SJSA1 (cell line): ENCODE measurements at places on chromosomes 2 and 18.

DNA sequence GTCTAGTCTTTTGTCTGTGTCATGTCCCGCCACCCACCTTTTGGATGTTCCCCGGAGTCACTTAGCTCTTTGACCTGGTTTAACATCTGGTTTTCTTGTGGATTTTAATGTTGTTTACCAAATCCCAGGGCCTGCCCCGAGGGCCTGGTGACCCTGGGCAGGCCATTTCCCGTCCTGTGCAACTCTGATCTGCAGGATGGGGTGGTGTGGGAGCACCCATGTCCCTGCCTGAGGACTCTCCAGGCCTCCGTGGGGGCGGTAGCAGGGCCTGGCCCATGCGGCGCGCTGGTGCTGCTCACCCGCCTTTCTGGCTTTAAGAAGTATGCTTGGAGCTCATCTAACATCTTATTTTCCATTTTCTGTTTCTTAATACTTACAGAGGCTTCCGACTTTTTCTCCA lies 10.7 kb downstream of the RAMP1 start:
- no peaks in the 10 kb centered on the region for H3K27me3 ChIP-seq
- DNase-seq: no peak
- no peak overlapping the region for H3K4me3 ChIP-seq
- H3K36me3 ChIP-seq: no peaks in the 10 kb centered on the region
- peaks cover 39% of the 10 kb centered on the region for H3K4me1 ChIP-seq

DNA sequence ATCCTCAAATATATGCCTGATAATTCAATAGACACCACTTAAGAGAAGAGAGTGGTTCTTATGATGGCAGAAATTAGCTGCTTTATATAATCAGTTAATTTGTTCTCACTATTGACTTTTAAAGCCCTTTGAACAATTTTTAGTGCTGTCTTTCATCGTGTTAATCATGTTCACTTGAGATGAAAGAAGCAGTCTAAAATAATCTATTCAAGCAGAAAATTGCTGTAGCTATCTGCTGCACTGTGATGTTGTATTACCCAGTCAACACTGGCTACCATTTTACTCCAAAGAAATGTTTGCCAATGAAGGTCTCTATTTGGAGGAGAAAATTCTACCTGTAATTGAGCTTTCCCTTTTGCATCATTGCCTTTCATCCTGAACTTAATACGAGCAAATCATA lies 459.8 kb upstream of the FSIP2 start:
- DNase-seq: no peak
- H3K36me3 ChIP-seq: no peaks in the 10 kb centered on the region
- no peaks in the 10 kb centered on the region for H3K27me3 ChIP-seq
- no peak overlapping the region for H3K27ac ChIP-seq

- H3K4me3 ChIP-seq: no peak overlapping the region
- no peaks in the 10 kb centered on the region for H3K27me3 ChIP-seq
- H3K4me1 ChIP-seq: peaks cover 26% of the 10 kb centered on the region
- no peak for DNase-seq
- peaks cover 4% of the 10 kb centered on the region; the same call in 1 of the 2 replicates for H3K36me3 ChIP-seq
- H3K27ac ChIP-seq: no peak overlapping the region
Measured at GRCh38 chr2:127641846-127642507, 4.0 kb upstream of the GPR17 start.

GRCh38 chr2:200092235-200092634 lies 136.9 kb downstream of the MAIP1 start:
- H3K36me3 ChIP-seq: no peaks in the 10 kb centered on the region
- no peak for DNase-seq
- no peak overlapping the region for H3K27ac ChIP-seq
- H3K4me1 ChIP-seq: no peaks in the 10 kb centered on the region
- H3K4me3 ChIP-seq: no peak overlapping the region

DNA sequence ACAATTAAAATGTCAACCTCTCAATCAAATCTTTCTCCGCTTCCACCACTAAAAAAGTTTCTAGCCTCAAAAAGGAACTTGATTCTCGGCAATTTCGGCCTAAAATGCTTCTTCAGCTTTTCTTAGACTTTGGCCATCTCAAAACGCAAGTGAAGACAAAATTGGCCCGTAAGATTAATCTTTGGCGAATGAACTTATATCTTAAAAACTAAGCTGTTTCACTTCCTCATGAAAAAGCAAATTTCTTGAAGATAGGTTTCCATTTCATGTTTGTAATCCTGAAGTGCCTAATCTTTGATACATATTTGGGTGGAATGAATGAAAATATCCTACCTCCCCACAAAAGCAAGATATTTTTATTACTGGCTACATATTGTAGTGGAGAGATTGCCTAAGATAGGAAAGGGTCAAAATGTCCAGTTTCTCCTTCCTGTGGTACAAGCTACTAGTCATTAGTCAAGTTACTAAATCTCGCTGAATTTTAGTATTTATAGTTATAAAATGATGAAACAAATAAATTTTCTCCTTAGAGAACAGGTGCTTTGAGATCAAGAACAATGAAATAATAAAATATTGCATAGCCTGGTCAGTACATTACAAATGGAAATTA lies 85.4 kb upstream of the ZEB2 start:
- H3K27me3 ChIP-seq: no peaks in the 10 kb centered on the region
- H3K36me3 ChIP-seq: no peaks in the 10 kb centered on the region
- no peak overlapping the region for H3K27ac ChIP-seq
- H3K4me1 ChIP-seq: no peaks in the 10 kb centered on the region

DNA sequence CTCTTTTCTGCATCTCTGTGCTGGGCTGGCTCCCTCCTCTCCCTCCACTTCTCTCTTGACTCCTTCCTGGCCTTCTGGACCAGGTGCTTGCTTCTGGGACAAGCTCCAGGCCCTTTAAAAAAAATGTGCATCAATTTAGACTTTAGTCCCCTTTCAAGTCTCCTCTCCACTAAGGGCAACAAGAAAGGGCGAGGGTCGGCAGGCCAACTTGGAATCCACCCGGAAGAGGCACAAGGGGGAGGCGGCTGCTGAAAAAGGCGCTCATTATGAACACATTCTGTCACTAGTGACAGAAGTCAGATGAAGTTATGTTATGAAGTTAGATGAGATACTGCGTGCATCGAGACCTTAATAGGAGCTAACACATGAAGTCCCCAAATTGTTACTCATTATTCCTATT lies 13.6 kb upstream of the RHOB start:
- H3K27ac ChIP-seq: no peak overlapping the region
- no peak for DNase-seq
- peaks cover 23% of the 10 kb centered on the region for H3K4me1 ChIP-seq
- no peaks in the 10 kb centered on the region for H3K36me3 ChIP-seq
- H3K4me3 ChIP-seq: no peak overlapping the region
- no peaks in the 10 kb centered on the region for H3K27me3 ChIP-seq

DNA sequence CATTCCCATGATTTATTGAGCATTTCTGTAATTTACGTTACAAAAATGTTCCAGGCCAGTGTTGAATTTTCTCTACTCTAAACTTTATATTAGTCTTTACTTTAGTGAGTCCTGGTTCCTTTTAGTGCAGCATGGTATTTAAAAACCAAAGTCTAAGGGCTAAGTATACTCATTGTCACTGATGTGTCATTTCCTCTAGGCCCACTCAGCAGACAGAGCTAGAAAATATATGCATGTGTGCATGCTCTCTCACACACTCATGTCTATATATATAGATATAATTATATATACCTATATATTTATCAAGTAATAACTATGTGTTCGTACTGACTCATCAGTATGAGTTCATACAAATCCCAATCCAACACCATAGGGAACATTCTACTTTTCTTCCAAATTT lies 132.5 kb upstream of the SLC8A1 start:
- no peak overlapping the region for H3K27ac ChIP-seq
- no peaks in the 10 kb centered on the region for H3K4me1 ChIP-seq
- no peaks in the 10 kb centered on the region; the same call in 1 of the 2 replicates for H3K27me3 ChIP-seq

DNA sequence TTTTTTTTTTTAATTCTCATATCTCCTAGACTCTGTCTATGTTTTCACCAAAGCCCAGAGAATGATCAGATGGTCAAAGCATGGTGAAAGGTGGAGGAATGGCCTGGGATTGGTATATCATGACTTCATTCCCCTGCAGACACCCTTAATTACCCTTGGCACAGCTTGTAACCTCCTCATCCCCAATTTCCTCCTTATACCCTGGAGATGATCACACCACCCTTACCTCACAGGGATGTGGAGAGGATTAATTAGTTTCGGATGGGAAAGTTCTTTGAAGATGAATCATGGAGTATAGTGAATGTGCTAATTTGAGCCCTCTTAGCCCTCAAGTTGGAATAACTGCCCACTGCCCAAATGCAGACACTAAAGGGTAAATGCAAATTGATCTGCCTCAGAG lies 138.0 kb upstream of the LYPD6 start:
- no peak overlapping the region for H3K27ac ChIP-seq
- H3K36me3 ChIP-seq: peaks cover 1% of the 10 kb centered on the region; the same call in 1 of the 2 replicates
- no peaks in the 10 kb centered on the region for H3K27me3 ChIP-seq
- peaks cover 18% of the 10 kb centered on the region for H3K4me1 ChIP-seq

GRCh38 chr2:112073875-112074274 lies 18.8 kb downstream of the TMEM87B start:
- peaks cover 28% of the 10 kb centered on the region for H3K4me1 ChIP-seq
- peaks cover 75% of the 10 kb centered on the region for H3K36me3 ChIP-seq
- H3K27me3 ChIP-seq: no peaks in the 10 kb centered on the region
- H3K27ac ChIP-seq: peak overlapping the region; percentile 7
- no peak overlapping the region for H3K4me3 ChIP-seq
- DNase-seq: peak; percentile 19

DNA sequence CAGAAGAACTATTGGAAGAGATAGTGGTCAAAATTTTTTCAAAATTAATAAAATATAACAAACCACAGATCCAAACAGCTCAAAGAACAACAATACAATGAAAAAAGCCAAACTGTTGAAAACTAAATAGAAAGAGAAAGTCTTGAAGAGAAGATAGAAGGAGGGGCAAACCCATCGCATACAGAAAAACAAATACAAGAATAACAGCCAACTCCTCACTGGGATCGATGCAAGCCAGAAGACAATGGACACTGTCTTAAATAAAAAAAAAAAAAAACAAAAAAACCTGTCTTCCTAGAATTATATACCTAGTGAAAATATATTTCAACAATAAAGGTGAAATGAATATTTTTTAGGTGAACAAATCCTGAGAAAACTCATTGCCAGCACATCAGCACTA lies 34.1 kb upstream of the ARHGAP25 start:
- H3K36me3 ChIP-seq: no peaks in the 10 kb centered on the region
- DNase-seq: no peak
- H3K4me3 ChIP-seq: no peak overlapping the region
- no peaks in the 10 kb centered on the region for H3K4me1 ChIP-seq

DNA sequence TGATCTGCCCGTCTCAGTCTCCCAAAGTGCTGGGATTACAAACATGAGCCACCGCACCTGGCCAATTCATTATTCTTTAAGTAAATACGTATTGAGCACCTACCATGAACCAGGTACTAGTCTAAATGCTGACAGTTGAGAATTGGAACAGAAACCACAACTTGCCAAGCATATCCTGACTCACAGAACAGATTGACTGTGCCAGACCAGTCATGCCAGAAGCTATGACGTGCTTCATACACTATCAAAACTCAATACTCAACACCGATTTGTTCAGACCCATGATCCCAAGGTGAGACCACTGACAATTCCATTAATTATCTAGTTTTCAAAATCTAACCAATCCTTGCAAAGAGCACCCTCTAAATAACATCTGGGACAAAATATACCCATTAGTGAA lies 148.6 kb downstream of the B3GNT2 start:
- no peak for DNase-seq
- H3K27me3 ChIP-seq: no peaks in the 10 kb centered on the region
- no peaks in the 10 kb centered on the region for H3K36me3 ChIP-seq
- H3K4me1 ChIP-seq: no peaks in the 10 kb centered on the region
- no peak overlapping the region for H3K4me3 ChIP-seq

DNA sequence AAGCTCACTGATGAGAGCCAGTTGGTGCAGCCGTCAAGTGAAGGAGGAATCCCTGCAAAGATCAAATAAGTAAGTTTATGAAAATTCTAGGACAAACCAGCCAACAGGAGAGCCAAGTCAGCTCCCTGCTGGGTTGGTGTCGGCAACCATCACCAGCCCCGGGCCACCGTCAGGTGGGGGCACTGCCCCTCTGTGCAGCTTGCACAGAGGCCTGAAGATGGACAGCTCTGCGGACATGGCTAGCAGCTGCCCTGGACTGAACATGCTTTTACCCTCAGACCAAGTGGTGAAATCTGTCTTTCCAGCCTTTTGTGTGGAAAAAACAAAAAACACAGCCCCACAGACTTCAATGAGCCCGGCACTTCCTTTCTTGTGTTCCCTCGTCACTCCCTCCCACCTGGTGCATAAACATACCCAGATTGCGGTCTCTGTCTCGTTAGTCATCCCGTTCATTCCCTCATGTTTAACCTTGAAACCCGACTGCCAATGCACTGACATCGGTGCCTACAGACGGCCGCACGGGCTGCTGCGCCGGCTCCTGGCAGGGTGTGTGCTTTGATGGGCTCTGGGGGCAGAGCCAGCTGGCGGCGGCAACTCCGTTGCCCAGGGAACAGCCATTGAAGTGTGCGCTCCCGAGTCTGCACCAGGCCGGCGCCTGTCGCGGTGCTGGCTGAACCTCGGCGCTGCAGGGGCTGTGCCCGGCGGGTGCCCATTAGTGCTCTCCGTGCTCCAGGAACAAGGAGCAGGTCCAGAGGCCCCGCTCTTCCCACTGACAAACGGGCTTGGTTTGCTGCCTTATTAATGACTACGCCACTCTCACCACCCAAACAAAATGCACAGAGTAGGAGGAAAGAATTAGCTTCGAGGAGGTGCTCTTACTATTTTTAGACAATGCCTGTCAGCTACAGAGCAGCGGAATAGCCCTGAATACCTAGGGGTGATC lies 95.3 kb downstream of the EIPR1 start:
- H3K36me3 ChIP-seq: no peaks in the 10 kb centered on the region
- no peaks in the 10 kb centered on the region for H3K27me3 ChIP-seq
- H3K4me1 ChIP-seq: no peaks in the 10 kb centered on the region
- no peak overlapping the region for H3K27ac ChIP-seq
- H3K4me3 ChIP-seq: no peak overlapping the region

DNA sequence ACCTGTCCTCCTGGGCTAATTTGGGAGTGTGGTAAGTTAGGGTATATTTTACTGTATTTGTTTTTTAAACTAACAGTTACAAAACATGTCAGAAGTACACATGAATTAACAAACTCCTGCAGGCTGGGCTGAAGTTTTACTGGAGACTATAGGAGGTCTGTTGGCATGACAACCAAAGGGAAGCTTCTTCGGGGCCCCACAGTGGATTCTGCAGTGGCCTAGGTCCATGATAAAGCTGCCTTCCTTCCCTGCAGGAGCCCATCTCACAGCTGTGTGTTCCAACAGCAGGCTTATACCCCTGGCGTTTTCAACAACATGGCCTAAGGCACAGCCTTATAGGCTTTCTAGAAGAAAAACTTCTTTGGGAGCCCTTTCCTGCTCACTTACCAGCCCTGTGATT lies 128.0 kb upstream of the SETBP1 start:
- H3K4me1 ChIP-seq: peaks cover 9% of the 10 kb centered on the region
- no peaks in the 10 kb centered on the region for H3K27me3 ChIP-seq
- no peak overlapping the region for H3K4me3 ChIP-seq
- H3K27ac ChIP-seq: no peak overlapping the region
- DNase-seq: no peak
